Naive thymus-derived CD8-positive, alpha-beta T cell (primary cell): ENCODE measurements at places on chromosomes 3 and 15. TPM values are rescaled to one million over a fixed set of nuclear protein-coding genes. Genes with fewer than 3 reads are reported as not detected.

Gene CNTN3
- polyA plus RNA-seq: not detected

Gene ATP8B4
- not detected for polyA plus RNA-seq

Gene CELF6
- polyA plus RNA-seq: 0.18 TPM

- H3K4me3 ChIP-seq: no peak overlapping the region
- H3K27me3 ChIP-seq: no peaks in the 10 kb centered on the region
- no peak for DNase-seq
- no peak overlapping the region for H3K27ac ChIP-seq
Observed at GRCh38 chr15:72060687-72061250, 57.2 kb downstream of the MYO9A start.

GRCh38 chr3:29922992-29923746 is 642.3 kb downstream of the RBMS3 start:
- peaks cover 6% of the 10 kb centered on the region for H3K27me3 ChIP-seq
- no peaks in the 10 kb centered on the region for H3K4me1 ChIP-seq
- no peak for DNase-seq
- H3K27ac ChIP-seq: no peak overlapping the region
- H3K4me3 ChIP-seq: no peak overlapping the region

- H3K36me3 ChIP-seq: no peaks in the 10 kb centered on the region
- no peak overlapping the region for H3K27ac ChIP-seq
- peaks cover 2% of the 10 kb centered on the region for H3K4me1 ChIP-seq
- no peaks in the 10 kb centered on the region for H3K27me3 ChIP-seq
- H3K4me3 ChIP-seq: no peak overlapping the region
- DNase-seq: no peak
Observed at GRCh38 chr3:156488767-156489166, 66.2 kb downstream of the SSR3 start.
